Endothelial cell of coronary artery (primary cell): ENCODE measurements at places on chromosomes 2 and 18. TPM values are rescaled to one million over a fixed set of nuclear protein-coding genes. Genes with fewer than 3 reads are reported as not detected.

The TMEM169 gene
- under 0.01 TPM in 1 of 2 replicates, not detected in the other for total RNA-seq

The SPR gene
- total RNA-seq = 46.5 and 49.2 TPM in 2 replicates

The AQP12B gene
- total RNA-seq = not detected in 2 replicates

The SYT4 gene
- not detected in 2 replicates for total RNA-seq

The SKA1 gene
- total RNA-seq = 5.2 and 15.0 TPM in 2 replicates

The ACP1 gene
- 97.0 and 98.1 TPM in 2 replicates for total RNA-seq

The PLEKHH2 gene
- 0.09 and 0.28 TPM in 2 replicates for total RNA-seq

The ITGA6 gene
- 74.1 and 165 TPM in 2 replicates for total RNA-seq

The DCTN1 gene
- 147 and 177 TPM in 2 replicates for total RNA-seq

The STRADB gene
- total RNA-seq = 19.7 and 26.5 TPM in 2 replicates

The CCDC74A gene
- 1.6 and 2.1 TPM in 2 replicates for total RNA-seq

The SLC19A3 gene
- total RNA-seq = 0.09 and 0.19 TPM in 2 replicates

The CFC1 gene
- total RNA-seq = not detected in 2 replicates

The DNAH6 gene
- under 0.01 and 0.09 TPM in 2 replicates for total RNA-seq

The HOXD1 gene
- total RNA-seq = 1.8 and 2.3 TPM in 2 replicates

The MC2R gene
- not detected in 2 replicates for total RNA-seq

The ANKRD62 gene
- not detected in 2 replicates for total RNA-seq

The CYBRD1 gene
- 20.0 and 55.4 TPM in 2 replicates for total RNA-seq

The TUBA3D gene
- not detected in 2 replicates for total RNA-seq

The FEV gene
- total RNA-seq = not detected in 2 replicates

The NDC80 gene
- total RNA-seq = 9.8 and 30.7 TPM in 2 replicates

The PAX8 gene
- 0.28 TPM in 1 of 2 replicates, not detected in the other for total RNA-seq

The SLC5A7 gene
- total RNA-seq = not detected in 2 replicates

The FN1 gene
- total RNA-seq = 3,205 and 7,933 TPM in 2 replicates

The UBXN2A gene
- 8.1 and 8.7 TPM in 2 replicates for total RNA-seq

The LYG2 gene
- total RNA-seq = not detected in 2 replicates

The KCNJ3 gene
- not detected in 2 replicates for total RNA-seq

The KIAA2012 gene
- total RNA-seq = not detected in 2 replicates

The ABCG5 gene
- total RNA-seq = not detected in 2 replicates

The CACNB4 gene
- 0.18 and 0.28 TPM in 2 replicates for total RNA-seq
